SW480 (cell line): ENCODE measurements at places on chromosomes 3 and 15.

- no peak for DNase-seq
Observed at GRCh38 chr3:23052620-23053019, 150.5 kb upstream of the UBE2E2 start.

GRCh38 chr3:183081459-183082183 lies 17.7 kb downstream of the MCCC1 start:
- no peak for DNase-seq

DNA sequence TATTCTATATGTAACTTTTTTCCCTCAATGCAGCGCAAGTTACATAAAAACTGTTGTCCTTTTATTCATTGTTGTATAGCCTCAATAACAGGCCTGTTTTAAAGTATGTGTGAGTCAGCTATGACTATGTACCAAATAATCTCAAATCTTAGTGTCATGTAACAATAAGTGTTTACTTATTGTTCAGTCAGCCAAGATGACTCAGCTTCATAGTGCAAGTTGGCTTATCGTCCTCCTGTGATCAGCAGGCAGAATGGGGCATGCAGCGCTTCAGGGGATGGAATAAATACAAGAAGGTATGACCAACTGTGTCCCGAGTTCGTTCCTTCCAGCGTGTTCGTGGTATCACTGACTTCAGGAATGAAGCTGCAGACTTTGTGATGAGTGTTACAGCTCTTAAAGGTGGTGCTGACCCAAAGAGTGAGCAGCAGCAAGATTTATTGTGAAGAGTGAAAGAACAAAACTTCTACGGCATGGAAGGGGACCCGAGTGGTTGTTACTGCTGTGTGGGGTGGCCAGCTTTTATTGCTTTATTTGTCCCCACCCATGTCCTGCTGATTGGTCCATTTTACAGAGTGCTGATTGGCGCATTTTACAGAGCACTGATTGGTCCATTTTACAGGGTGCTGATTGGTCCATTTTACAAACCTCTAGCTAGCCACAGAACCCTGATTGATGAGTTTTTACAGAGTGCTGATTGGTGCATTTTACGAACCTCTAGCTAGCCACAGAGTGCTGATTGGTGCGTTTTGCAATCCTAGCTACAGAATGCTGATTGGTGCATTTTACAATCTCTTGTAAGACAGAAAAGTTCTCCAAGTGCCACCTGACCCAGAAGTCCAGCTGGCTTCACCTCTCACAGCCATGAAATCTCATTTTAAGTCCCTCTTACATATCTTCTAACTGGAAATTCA lies 1016.0 kb downstream of the MCTP2 start:
- DNase-seq = peak; percentile 66

- DNase-seq = no peak
Observed at GRCh38 chr15:68377766-68378165, 54.2 kb downstream of the ITGA11 start.

DNA sequence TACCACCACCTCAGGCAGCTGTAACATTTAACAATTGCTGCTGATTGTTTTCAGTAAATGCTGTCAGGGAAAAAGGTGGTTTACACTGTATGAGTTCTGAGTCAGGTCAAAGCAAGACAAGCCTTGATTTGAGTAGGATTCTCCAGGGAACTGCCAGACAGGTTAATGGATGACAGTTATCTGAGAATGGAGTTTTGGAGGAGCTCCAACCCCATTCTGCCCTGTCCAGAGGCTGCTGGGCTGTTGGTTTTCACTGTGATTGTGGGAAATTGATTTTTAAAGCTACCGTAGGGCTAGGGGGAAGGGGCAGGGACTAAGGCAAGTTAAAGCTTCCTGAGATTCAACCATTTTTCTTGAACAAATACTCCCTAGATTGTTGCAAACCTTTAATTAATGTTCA lies 39.9 kb downstream of the TICRR start:
- DNase-seq = no peak

DNA sequence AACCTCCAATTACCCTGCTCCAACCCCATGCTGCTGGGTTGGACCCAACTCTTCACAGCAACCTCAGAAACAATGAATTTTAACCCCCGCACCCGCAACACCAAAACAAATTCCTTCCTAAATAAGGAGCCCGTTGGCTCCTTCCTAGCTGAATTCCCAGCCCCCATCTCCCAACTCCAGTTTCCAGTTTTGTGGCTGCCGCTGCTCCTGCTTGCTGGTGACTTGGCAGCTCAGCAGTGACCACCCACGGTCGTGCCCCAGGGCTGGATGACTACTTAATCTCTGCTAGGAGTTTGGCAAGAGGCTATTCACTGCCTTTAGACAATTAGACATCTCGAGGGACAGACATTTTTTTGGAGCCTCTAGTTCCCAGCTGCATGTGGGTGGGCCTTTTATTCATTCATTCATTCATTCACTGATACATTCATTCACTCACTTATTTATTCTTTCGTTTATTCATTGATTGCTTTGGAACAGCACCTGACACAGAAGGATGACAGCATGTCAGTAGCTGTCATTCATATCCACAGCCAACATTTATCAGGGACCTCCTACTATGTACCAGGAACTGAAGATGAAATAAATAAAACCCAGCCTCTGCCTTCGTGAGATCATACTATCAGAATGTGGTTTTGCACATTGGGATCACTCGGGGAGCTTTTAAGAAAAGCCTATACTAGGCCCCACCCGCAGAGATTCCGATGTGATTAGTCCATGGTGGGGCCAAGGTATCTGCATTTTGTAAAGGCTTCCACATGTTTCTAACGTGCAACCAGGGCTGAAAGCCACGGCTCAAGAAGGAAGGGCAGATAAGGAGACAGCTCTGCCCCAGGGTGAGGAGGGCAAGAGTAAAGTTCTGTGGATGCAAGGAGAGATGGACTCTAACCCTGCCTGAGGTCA lies 256.5 kb downstream of the SHQ1 start:
- DNase-seq = peak; percentile 25

DNA sequence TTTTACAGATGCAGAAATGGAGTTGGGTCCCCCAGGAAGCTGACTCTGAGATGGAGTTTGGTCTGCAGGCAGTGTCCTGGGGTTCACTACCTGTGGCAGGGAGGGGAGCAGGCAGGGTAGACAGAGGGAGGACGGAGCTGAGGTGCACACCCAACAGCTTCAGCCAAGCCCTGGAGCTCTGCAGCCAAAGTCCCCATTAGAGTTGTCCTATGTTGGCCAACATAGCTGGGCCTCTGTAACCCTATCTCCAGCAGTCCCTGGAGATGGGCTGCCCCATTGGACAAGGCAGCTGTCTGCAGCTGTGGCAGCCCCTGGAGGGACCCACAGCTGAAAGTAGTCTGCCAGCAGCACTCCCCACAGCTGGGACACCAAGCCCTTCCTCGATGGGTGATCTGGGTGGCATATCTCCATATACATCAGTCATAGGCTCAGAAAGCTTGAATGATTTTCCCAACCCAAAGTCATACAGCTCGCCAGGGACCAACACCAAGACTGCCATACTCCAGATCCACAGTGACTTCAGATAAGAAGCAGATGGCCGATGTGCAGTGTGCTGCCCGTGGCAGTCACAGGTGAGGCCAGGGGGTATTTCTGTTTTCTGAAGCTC lies 31.9 kb downstream of the STARD5 start:
- no peak for DNase-seq

DNA sequence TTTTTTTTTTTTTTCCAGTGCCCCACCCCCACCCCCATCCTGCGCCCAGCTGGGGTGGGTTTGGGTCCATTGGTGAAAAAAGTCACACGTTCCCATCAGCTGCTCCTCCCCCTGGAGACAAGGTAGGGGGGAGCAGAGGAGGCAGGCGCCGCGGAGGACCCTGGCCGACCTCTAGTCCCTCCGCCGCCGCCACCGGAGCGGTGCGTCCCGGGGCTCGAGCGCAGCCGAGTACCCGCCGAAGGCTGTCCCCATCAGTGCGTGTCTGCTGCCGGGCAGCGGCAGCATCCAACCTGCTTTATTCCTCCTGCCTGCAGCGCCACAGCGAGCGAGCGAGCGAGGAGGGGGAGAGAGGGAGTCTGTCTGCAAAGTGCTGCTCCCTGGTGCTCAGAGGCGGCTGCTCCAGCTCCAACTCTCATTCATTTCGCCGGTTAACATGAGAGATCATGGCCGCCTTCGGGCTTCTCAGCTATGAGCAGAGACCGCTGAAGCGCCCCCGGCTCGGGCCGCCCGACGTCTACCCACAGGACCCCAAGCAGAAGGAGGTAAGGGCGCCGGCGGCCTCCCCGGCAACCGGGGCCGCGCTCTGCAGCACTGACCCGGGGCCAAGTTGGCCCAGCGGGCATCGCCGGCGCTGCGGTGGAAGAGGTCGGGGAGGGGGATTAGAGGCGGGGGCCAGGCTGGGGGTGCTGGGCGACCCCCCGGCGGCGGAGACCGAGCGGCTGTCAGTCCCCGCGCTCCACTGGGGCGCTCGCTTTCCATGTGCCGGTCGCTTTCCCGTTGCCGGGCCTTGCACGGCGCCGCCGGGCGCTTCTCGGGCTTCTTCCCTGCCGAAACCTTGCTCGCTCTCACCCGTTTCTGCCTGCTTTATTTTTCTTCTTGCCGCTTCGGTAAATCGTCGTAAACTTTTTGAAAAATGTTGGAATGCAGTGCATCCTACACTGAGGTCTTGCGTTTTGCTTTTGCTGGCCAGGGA lies 1.3 kb downstream of the MED12L start:
- peak; percentile 94 for DNase-seq

DNA sequence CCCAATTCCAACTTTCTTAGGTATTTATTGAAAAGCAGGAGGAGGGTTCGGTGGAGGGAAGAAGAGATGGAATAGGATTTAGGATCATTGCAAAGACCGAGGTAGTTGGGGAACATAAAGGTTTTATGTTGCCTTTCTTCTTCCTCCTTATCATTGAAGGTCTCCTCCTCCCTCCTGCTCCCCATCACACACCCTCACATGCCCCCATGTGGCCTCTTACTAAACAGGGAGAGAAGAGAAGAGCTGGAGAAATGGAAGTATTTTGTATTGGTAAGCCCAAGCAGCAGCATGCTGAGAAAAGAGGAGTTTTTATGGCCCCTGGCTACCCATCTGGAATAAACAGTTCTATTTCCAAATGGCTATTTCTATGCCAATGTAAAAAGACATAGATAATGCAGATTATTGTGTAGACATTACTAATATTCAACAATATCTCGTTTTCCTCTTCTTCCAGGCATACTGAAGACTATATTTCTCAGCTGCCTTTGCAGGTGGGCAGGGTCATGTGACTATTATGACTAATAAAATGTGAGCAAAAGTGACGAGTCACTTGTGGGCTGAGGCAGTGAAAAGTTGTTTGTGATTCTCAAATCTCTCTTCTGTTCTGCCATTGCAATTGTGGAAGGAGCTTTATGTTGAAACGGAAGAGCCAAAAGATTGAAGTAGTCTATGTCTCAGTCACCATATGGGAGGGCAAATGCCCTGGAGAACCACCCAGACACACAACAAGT lies 5.2 kb upstream of the GPR176 start:
- DNase-seq = no peak

DNA sequence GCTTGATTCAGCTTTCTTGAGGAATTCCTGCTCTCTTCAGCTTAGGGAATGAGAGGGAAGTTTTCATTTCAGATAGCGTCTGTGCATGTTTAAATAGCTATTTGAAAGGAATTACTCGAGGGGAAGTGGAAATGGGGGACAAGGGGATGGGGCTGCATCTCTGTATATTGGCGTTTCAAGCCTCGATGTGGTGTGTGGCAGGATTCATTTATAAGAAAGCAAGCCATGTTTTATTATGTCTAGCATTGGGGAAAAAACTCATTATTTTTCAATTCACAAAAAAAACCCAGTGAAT lies 1.0 kb downstream of the ATP2C1 start:
- DNase-seq = no peak

- no peak for DNase-seq
Observed at GRCh38 chr3:17546500-17547255, 195.8 kb downstream of the TBC1D5 start.

DNA sequence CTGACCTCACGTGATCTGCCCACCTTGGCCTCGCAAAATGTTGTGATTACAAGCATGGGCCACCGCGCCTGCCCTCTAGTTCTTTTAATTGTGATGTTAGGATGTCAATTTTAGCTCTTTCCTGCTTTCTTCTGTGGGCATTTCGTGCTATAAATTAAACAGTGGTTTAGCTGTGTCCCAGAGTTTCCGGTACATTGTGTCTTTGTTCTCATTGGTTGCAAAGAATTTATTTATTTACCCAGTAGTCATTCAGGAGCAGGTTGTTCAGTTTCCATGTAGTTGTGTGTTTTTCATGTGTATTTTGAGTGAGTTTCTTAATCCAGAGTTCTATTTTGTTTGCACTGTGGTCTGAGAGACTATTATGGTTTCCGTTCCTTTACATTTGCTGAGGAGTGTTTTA lies 30.1 kb downstream of the MYRIP start:
- no peak for DNase-seq

DNA sequence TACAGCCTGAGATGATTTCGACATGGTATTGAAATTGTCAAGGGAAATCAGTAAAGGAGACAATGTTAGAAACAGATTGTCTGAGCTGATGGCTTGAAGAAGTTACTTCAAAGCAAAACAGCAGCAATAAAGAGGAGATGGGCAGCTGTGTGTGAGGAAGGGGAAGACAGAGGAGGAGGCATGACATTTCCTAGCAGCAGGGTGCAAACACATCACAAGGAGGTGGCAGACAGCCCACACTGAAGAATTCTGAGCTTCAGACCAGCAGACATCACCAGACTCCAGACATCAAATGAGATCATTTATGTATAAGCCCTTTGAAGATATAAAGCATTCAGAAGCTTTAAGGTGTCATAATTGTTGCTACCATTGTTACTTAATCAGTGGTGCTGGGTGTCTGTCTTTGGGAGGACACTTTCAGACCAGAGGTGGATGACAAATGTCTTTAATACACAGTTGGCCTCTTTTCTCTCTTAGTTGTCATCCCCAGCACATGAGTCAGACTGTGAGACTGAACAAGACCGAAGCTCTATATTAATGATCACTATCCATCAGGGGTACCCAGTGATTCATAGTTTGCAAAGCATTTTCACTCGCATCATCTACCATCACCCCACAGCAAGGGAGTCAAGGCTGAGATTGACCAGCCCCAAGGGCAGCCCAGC lies 203.9 kb downstream of the MINAR1 start:
- DNase-seq = no peak

DNA sequence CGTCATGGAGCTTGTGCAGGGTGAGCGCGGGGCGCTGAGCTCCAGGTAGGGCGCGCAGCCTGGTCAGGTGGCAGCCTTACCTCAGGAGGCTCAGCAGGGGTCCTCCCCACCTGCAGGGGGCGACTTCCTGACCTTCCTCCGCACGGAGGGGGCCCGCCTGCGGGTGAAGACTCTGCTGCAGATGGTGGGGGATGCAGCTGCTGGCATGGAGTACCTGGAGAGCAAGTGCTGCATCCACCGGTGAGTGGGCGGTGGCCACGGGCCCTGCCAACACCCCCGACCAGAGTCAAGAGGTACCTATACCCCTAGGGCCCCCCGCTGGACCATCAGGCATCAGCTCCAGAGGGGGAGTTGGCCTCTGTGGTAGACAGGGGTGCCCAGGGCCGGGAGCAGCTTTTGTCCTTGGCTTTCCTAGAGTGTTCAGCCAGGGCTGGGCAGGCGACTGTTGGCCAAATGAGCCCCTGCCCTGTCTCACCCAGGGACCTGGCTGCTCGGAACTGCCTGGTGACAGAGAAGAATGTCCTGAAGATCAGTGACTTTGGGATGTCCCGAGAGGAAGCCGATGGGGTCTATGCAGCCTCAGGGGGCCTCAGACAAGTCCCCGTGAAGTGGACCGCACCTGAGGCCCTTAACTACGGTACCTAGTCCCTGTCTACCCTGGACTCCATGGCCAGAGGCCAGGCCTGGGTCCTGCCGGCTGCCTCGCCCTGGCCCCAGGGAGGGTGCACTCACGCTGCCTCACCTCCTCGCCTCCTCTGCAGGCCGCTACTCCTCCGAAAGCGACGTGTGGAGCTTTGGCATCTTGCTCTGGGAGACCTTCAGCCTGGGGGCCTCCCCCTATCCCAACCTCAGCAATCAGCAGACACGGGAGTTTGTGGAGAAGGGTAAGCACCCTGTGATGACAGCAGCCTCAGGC lies 9.1 kb downstream of the FES start:
- DNase-seq = no peak
